ENCODE measurements at places on chromosomes 13 and 19.

GRCh38 chr19:17687141-17687856 lies 855 bp downstream of the UNC13A start:
- no peak for DNase-seq

- no peak for DNase-seq
Measured at GRCh38 chr13:79621449-79621848, 140.5 kb downstream of the NDFIP2 start.

- no peak for DNase-seq
Measured at GRCh38 chr19:12052091-12052496, 667 bp downstream of the ZNF878 start.

DNA sequence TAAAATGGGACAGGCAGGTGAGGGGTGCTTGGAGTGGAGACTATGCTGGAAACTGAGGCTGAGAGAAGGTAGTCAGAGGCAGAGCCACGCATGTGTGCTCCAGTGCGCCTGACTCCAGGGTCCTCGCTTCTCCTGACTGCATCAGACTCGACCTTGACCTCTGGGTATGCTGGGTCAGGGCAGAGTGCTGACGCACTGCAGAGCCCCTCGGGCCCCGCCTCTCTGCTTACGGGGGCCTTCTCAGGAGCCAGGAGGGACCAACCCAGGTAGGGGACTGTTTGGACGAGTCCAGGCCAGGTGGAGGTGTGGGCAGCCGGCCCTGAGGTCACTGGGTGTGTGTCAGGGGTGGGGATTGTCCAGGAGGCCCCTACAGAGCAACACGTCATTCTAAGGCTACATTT lies 22.9 kb upstream of the SLC7A10 start:
- DNase-seq, result no peak

- no peak for DNase-seq
Measured at GRCh38 chr19:20233105-20233504, 66.1 kb downstream of the ZNF486 start.

GRCh38 chr19:56393119-56394012 lies at the start of gene ZNF582:
Gene ZNF582, minus strand, starts transcription at chr19:56393534. Its CDS starts 1,782 bp downstream, at chr19:56391752.
- peak; percentile 68 for DNase-seq

DNA sequence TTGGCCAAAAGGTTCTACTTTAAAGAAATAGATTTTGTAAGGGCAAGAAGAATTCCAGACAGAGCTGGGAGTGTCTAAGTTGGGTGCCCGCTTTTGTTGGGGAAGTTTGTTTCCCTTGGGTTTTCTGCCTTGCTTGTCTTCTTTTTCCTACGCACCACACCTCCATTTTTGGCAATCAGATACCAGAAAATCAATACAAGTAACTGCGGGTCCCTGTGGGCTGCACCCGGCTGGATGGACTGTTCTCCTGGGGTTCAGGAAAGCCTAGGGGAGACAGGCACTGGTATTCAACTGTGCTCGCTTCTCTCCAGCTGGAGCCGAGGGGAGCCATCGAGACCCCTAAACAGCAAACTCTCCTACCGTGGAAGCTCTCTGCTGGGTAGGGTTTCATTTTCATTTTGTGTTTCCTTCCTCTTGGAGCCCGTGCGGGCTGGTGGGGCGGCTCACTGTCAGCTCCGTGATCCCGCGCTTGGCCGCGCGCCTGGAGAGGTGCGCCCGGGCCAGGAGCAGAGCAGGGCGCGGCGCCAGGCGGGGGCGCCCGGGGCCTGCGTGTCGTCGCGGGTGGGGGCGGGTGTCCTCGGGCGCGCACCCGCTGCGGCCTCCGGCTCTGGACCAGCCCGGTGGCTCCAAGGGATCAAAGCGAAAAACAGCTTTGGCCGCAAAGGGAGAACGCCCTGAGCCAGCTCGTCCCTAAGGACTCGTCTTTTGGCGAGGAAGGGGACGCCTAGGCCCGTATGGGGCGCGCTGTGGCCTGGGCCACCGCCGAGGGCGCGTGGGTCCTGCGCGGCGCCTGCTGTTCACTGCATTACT lies 347.2 kb downstream of the ZNF536 start:
- no peak for DNase-seq

DNA sequence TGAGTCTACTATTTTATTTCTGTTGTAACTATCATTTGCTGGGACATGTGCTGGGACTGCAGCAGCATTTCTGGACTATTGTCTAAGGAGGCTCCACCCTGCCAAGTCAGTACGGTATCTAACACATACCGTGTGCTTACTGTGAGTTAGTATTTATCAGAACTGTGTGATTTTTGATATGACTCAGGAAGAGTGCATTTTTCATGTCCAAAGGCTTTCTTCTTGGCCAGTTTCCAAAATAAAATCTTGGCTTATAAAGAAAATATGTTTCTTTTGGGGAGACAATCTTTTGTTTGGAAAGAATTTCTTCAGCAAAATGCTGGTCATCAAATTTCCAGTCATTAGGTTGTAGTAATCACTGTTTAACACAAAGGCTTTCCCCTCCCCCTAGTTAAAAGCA lies 11.6 kb downstream of the PARP4 start:
- DNase-seq, result no peak

GRCh38 chr19:37933937-37934358 lies 26.9 kb downstream of the SIPA1L3 start:
- no peak for DNase-seq

GRCh38 chr13:110869231-110869804 lies 45.6 kb downstream of the ANKRD10 start:
- DNase-seq, result no peak

- no peak for DNase-seq
Measured at GRCh38 chr13:48236528-48237353, 3.7 kb downstream of the ITM2B start.

GRCh38 chr19:2385053-2385721 lies 25.1 kb downstream of the TMPRSS9 start:
- no peak for DNase-seq

All from NCI-H1436 treated with DMSO at 0.1 percent for 48 hours (cell line).